Activated CD4-positive, alpha-beta T cell treated with anti-CD3 and anti-CD28 coated beads for 24 hours (primary cell): ENCODE measurements at places on chromosomes 13 and 19.

DNA sequence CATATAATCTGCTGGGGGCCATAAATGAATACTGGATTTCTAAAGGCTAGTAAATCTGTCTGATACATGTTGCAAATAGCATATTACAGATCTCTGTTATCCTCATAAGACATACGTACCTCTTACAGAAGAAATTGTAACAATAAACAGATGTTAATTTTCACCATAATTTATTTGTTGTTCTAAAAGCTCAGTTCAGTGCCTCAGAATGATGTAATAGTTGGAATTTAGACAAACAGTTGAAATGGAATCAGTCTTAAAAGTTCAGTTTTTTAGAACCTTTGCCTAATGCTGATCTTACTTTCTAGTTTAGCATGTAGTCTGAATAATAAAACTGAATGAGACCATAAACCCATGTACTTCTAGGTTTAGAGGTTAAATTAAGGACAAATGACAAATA lies 43.1 kb downstream of the B3GLCT start:
- DNase-seq, result no peak

DNA sequence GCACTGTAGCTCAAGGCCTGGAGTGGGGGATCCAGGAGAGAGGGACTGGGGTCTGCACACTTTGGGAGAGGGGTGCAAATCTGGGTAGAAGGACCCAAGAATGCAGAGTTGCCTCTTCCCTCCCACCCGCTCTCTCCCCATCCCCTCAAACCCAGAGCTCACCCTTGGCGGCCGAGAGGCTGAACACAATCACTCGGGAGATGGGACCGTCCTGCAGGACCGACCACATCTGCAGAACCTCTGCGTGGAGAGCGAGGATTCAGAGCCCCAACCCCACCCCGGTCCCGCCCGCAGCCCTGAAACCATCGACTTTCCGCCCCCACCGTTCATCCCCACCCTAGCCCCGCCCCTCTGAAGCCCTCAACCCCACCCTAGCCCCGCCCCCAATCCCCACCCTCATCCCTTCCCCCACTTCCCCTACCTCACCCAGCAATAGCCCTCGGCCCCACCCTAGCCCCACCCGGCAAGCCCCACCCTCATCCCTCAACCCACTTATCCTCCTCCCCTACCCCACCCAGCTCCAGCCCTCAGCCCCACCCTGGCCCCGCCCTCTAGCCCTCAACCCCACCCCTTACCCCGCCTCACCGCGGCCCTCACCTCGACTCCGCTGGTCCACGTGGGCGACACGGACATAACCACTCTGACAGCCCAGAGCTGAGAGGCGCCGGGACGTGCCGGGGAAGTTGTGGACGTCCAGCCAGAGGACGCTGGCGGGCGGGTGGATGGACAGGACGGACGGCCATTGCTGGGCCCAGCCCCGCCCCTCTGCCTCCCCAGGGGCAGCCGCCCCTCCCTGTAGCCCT lies 4.1 kb downstream of the KPTN start:
- no peak for DNase-seq

- DNase-seq, result no peak
Observed at GRCh38 chr13:31115616-31116015, 46.1 kb downstream of the HSPH1 start.

DNA sequence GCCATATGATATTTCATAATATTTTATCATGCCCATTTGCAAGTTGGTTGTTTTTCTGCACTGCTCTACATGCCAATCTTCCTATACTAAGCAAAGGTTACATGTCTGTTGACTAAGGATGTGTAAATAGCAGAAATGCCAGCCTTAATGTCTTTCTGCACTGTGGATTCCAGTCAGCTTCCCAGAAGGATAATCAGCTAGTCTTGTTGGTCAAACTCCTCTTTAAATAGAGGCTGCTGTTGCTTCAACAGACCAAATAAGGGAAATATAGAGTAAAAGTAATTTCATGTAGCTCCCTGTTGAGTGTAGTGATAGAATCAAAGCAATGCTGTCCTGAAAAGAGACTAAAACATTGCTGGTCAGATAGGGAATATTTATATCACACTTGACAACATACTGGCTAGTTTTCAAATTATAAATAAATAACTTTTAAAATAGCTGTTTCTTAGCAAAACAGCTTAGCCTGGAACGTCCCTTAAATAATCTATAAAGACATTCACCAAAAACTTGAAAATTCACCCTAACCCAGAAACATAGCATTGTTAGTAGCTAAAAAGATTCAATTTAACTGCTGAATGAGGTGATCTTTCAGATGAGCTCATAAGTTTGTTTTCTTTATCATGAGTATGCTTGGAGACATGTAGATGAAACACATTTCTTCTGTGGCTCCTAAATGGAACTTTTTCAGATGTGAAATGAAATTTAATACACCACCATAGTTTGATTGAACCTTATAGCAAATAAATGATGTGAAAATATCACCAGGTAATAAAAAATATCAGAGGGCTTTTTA lies 56.6 kb downstream of the FRY start:
- DNase-seq, result no peak

DNA sequence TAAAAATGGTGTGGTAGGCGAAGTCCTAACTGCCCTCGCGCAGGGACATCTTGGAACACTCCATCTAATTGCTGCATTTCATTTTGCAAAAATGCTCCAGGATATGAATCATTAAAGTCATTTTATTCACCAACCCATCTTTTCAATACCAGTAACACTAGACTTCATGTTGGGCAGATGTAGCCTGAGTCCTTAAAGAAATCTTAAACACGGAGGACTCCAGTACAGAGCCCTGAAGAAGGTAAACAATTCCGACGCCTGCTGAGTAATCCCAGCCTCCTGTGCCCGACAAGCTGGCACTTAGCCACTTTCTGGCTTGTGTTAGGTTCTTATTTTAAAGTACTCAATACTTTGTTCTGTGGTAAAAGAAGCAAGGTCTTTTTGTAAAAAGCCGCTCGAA lies 58.0 kb upstream of the IRS2 start:
- DNase-seq, result no peak

GRCh38 chr13:52947921-52948373 lies 80.7 kb upstream of the OLFM4 start:
- DNase-seq, result no peak

DNA sequence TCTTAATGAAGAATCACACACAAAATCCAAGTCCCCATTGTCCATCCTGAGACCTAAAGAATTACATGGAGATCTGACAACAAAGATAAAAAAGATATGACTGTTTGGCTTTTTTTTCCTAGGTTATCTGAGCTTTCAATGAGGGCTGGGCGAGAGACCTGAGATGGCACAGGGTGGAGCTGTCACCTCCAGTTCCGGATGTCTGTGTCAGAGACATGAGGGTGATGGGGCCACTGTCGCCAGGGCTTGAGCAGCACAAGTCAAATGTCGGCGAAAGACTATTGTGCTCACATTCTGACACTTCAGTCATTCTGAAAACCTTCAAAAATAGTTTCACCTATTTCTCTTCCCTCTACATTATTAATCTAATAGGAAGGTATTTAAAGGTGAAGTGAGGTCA lies 65.7 kb downstream of the SLC7A1 start:
- no peak for DNase-seq

GRCh38 chr19:1000095-1000494 lies at the start of gene GRIN3B:
Gene GRIN3B, plus strand, starts transcription at chr19:1000419. Its CDS starts 19 bp downstream, at chr19:1000438.
- DNase-seq, result peak; percentile 46

DNA sequence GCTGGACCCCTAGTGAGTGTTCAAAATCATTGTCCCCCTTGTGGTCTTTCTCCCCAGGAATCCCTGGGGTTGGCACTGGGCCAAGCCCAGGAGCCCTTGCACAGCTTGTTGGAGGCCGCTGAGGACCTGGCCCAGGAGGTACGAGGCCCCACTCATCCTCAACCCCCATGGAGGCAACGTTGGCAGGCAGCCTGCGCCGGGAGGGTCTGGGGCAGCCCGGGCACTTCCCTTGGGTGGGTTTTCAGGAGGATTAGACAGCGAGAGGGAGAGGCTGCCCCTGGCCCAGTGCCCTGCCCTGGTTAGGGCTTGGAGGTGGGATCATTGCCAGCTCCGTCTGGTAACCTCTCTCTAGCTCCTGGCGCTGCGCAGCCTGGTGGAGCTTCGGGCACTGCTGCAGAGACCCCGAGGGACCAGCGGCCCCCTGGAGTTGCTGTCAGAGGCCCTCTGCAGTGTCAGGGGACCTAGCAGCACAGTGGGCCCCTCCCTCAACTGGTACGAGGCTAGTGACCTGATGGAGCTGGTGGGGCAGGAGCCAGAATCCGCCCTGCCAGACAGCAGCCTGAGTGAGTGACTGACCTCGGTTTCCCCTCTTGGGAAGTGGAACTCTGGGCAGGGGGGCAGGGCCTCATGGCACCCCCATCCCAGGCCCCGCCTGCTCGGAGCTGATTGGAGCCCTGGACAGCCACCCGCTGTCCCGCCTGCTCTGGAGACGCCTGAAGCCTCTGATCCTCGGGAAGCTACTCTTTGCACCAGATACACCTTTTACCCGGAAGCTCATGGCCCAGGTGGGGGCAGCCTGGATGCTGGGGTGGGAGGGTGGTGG lies 3.0 kb downstream of the ABCA7 start:
- no peak for DNase-seq

GRCh38 chr19:32563761-32564160 lies 17.2 kb upstream of the PDCD5 start:
- DNase-seq, result no peak

GRCh38 chr13:27956576-27957300 lies 12.4 kb downstream of the CDX2 start:
- DNase-seq, result no peak

DNA sequence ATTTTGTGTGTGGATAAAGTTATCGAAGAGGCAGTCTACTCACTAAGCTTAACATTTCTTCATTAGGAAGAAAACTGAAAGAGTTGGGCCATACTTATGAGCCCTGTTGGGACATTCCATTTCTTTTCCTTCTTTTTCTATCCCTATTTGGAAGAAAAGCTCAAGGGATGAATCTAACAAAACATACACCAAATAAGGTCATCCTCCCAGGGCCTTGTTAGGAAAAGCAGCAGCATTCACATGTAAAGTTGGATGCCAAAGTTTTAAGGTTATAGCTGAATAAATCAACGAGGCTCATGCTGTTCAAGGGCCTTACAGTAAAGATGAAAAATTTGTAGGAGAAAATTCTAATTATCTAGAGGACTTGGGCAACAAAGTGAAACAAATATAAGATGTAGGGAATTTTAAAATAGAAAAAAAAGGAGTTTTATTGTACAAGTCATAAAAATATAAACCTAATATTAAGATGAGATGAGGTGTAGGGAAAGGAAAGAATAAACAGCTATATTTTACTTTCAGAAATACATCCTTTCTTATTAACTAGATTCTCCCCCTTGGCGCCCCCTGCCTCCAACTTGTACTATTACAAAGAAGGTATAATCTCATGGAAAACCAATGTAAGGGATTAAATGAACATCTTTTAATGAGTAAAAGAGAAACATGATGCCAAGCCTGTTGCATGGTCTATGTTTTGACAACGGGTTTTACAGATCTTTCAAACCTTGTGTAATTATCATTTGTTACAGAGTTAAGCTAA lies 160.4 kb downstream of the PCDH20 start:
- DNase-seq, result no peak

DNA sequence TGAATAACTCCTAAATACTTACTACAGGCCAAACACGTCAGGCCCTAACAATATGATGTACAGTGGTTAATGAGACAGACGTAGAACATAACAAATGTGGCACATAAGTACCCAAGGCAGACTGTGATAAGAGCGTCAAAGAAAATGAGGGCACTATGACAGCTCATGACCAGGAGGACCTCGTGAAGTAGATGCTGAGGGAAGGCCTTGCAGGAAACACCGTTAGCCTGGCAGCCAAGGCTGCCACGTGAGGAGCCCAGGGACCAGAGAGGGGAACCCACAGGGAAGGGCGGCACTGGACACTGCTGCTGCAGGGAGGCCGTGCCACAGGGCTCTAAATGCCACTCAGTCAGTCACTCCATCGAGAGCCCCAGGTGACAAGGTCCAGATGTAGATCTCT lies 5.7 kb downstream of the TUBGCP3 start:
- no peak for DNase-seq
